Non-pigmented ciliary epithelial cell (primary cell): ENCODE measurements at places on chromosomes 4 and X.

DNA sequence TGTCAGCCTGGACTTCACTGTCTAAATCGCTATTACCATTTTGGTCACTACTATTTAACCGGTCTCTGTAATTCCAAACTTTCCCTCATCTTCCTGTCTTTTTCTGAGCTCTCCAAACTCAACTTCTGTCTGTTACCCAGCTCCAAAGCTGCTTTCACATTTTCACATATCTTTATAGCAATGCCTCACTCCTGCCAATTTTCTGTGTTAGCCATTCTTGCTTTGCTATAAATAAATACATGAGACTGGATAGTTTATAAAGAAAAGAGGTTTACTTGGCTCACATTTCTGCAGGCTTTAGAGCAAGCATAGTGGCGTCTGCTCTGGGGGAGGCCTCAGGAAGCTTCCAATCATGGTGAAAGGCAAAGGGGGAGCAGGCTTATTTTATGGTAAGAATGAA is 368.3 kb upstream of the GNPDA2 start:
- no peak for DNase-seq

- DNase-seq: no peak
Measured at GRCh38 chr4:133149932-133150471, 908 bp downstream of the PCDH10 start.

- no peak for DNase-seq
Measured at GRCh38 chrX:70402721-70403120, 20.4 kb upstream of the GDPD2 start.

DNA sequence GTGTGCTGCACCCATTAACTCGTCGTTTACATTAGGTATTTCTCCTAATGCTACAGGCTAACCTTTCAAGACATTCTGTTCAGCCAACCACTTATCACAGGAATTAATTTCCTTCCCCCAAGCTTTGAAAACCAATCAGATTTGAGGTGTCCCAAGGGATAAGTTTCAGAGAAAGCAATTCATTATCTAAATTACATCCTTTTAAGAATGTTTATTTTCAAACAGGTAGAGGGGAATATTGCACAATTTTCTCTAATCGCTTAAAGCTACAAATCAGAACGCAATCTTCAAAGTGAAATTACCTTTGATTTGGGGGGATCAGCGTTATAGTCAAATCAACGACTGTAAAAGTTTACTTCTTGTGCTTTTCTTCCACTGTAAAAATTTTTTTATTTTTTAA is 1.6 kb downstream of the CLOCK start:
- no peak for DNase-seq

DNA sequence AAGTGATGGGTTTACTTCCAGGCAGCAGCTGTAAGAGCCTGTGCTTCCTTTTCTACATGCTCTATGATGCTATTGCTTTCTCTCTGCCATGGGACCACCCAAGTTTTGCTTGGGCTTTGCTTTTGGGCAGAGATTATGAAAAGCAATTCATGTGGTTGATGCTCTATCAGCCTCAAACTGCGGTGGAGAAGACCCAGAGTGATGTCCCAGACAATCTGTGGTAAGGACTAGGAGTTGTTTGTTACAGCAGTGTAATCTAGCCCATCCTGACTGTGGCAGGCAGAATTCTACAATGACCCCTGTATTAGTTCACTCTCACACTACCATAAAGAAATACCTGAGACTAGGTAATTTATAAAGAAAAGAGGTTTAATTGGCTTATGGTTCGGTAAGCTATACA is 9.2 kb upstream of the CYTL1 start:
- DNase-seq: no peak
